Amniotic epithelial cell (primary cell): ENCODE measurements at places on chromosomes 7 and 10.

GRCh38 chr7:103702454-103702853 lies 256.4 kb upstream of the SLC26A5 start:
- DNase-seq = no peak

DNA sequence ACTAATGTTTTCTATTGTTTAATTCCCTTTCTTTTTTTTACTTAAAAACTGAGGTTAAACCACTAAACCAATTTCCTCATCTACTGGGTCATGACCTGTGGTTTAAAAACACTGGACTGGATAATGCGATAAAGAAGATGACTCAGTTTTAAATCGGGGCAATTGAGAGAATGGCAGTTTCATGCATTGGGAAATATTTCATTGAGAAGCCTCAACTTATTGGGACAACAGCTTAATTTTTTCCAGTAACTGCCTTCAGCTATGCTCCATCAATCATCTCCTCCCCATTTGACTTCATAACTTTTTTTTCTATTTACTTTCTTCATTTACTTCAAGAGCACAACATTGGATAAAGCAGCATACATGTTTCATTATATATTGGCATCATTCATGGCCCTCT lies 61.8 kb upstream of the MET start:
- peak; percentile 94 for DNase-seq

DNA sequence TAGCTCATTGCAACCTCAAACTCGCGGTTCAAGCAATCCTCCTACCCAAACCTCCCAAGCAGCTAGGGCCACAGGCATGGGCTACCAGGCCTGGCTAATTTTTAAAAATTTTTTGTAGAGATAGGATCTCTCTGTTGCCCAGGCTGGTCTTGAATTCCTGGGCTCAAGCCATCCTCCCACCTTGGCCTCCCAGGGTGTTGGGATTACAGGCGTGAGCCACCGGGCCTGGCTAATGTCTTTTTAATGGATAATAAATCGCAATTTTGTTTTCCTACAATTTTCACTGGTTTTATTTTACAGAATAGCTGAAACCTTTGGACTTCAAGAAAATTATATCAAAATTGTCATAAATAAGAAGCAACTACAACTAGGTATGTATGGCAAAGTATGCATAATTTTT lies 10.9 kb downstream of the NUB1 start:
- DNase-seq = no peak

DNA sequence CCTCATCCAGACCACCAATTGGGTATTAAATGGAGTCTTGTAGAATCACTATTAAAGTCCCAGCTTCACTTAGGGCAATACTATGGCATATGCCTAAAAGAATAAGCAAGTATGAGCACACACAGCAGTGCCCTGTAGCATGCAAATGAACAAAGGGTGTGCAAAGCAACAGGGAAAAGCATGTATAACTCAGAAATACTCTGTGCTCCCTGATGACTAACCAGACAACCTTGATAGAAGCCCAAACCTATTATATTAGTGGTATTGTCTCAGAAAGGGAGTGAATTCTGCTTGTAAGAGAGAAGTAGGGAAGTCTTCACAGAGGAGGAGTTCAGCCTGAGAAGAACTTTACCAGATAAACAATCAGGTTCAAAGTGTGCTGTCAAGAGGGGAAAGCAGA lies 131.2 kb downstream of the DGKI start:
- DNase-seq = peak; percentile 28

DNA sequence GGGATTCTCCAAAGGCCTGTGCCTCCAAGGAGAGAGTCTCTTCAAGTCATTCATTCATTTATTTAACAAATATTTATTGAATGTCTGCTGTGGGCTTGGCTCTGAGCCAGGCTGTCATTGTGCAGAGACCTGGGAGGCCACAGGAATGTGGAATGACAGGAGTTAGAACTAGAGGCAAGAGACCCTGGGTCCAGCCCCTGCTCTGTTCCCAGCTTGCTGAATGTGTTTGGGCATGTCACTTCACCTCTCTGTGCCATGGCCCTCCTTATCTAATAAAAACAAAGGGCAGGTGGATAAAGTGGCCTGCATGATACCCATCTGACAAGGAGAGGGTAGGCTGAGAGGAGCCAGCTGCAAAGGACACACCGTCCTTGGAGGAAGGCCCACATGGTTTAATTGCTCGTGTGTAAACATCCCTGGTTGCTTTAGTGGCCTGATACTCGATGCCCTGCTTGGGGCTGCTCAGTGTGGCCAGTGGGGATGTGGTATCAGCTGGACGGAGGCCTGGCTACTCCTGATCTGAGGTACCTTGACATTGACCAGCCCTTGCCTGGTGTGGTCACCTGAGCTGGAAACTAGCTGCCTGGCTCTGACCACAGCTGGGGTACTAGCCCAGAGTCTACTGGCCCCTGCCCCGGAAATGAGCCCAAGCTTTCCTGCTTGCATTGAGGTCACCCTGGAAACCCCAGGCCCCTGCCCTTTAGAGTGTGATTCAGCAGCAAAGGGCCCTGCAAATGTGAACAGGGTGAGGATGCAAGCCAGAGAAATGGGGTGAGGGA lies 116.2 kb downstream of the CDH23 start:
- DNase-seq = no peak

DNA sequence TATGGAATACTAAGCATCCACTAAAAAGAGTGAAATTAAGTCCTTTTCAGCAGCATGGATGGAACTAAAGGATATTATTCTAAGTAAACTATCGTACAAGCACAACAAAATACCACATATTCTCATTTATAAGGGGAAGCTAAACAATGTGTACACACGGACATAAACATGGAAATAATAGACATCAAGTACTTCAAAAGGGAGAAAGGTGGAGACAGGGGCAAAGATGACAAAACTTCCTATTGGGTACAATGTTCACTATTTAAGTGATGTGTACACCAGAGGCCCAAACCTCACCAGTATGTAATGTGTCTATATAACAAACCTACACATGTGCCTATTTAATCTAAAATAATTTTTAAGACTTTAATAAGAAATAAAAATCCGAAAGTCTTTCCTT lies 2.2 kb upstream of the AKR1C4 start:
- no peak for DNase-seq

GRCh38 chr10:22655312-22655981 lies 58.9 kb downstream of the PIP4K2A start:
- peak; percentile 84 for DNase-seq

- no peak for DNase-seq
These were observed 8.5 kb downstream of the RPS24 start for GRCh38 chr10:78042058-78042751.

DNA sequence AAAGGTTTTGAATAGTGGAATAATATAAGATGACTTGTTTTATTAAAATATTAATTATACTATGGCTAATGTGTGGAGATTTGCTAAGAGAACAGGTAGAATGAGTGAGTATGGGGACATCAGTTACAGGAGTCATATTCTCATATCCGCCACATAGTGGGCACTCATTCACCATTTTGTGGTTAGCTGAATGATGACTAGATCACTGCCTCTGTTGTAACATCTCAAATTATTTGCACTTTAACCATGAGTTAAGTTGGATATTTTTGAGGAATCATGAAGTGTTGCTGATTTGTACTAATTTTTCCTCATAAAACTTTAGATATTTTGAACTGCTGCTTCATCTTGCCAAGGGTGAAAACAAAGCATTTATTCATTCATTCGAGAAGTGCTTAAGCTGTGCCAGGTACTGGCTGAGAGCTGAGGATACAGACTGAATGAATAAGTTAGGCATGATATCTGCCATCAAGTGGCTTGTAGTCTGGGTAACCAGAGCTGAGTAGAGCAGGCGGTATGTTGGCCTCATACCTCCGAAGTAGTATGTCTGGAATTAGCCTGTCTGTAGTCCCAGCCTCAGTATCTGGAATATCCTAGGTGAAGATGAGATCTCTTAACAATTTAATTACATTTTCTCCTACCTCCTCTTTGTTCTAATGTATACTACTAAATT lies 100.5 kb downstream of the ZEB1 start:
- DNase-seq = peak; percentile 75

GRCh38 chr7:158957510-158957906 lies 101.2 kb downstream of the DYNC2I1 start:
- DNase-seq = no peak

DNA sequence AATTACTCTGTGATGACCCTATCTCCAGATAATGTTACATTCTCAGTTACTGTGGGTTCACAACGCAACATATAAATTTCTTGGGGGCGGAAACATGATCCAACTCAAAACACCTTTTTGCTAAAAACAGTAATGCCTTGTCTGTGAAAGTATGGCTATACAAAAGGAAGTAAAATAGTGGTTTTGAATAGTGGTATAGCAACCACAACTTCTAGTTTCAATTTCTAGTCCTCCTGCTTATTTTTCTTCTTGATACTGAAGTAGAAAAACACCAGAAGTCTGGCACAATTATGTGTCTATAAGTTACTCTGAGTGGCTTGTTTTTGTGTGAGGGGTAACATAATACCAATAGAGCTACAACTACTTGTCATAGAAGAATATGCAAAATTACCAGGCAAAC lies 21.5 kb upstream of the ZNF800 start:
- DNase-seq = no peak

DNA sequence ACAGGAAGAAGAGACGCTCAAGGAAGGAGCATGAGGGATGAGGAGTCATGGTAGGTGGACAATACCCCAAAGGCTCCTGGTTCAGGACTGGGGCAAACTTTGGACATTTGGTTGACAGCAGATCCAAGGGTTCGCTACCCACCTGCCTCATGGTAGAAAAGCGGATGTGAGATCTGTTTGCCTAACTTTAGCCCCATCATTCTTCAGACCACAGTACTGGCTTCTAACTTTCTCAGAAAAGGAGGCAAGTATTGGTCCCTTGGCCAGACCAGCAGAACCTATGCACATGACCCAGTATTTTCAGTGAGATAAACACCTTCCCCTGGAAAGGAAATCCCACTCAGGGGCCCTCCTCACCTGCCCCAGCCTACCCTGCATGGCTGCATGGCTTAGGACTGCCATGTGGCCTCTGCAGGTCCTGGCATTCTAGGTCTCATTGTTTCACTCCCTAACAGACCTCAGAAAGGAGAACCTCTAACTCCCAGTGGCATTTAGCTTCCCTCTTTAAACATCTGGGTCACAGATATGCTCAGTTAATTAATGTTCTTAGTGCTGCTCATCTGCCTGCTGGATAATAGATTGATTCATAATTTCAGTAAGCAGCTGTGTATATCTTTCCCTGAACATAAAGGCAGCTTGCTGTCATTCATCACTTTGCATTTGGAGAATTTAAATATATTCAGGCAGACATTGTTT lies 574.1 kb downstream of the GALNT17 start:
- no peak for DNase-seq

DNA sequence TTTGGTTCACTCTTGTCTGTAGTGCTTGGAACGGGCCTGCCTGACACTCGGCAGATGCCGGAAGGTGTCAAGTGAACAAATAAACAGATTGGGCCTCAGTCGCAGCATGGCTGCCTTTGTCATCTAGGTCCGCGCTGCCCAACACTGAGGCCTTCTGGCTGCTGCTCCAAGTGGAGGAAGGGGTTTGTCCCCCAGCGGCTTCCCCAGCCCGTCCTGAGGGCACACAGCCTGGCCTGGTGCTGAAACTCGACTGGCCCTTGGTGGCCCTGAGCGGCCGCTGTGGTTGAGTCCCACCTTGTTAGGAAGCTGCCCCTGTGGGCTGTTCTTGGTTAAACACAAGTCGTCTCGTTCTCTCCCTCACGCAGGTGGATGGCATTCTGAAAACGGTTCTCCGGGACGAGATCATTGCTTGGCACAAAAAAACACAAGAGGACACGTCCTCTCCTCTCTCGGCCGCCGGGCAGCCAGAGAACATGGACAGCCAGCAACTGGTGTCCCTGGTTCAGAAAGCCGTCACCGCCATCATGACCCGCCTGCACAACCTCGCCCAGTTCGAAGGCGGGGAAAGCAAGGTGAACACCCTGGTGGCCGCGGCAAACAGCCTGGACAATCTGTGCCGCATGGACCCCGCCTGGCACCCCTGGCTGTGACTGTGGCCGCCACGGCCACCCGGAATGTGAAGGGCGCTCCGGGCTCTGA lies 132.1 kb downstream of the SMURF1 start:
- no peak for DNase-seq

GRCh38 chr7:1580422-1581030 lies 10.7 kb upstream of the PSMG3 start:
- no peak for DNase-seq

DNA sequence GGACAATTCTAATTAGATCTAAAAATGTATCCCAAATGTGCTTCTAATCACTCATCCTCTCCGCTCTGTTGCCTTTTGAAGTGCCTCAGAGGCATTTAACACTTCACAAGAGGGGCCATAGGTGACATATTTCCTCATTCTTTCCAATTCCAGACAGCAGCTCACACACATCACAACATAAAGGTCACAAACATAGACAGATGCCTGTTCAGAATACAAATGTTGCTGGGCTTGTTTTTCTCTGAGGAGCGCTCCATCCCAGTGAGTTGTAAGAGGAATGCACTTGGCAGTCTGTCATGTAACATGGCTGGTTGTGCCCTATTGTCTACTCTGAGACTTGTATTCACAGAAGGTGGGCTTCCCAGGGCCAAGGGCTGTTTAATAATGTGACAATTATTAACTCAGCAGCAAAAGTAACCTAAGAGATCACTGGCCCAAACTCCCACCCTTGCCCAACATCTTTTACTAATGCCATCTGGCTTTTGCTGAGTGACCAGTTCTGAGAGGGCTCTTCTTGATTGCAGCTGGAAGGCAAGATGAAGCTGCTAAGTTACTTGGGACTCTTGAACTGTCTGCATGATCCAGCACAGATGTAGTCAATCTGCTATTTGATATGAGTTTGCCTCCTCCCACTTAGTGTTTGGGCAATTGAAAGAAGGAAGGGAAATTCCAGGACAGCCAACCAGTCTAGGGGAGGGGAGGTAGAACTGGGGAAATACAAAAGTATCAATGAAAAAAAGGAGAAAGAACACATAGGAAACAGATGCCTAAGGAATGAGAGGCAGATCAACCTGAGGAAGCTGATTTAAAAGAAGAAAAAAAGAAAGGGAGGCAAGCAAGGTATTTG lies 13.6 kb downstream of the PON2 start:
- peak; percentile 67 for DNase-seq

DNA sequence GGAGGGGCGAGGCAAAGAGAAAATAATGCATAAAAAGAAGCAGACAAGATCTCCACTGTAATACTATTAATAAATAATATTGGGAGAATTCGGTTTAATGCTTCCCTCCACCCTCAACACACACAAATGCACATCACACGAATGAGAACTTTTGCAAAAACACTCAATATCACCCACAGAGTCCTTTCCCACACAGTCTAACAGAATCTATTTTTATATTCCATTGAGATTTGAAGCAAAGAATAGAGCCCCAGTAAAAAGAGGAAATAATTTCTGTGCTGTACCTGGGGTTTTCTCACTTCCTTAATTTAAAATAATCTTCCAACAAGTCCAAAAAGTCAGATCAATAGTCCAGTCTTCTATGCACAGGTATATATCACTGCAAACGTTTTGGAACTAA lies 17.0 kb downstream of the PIK3AP1 start:
- no peak for DNase-seq

DNA sequence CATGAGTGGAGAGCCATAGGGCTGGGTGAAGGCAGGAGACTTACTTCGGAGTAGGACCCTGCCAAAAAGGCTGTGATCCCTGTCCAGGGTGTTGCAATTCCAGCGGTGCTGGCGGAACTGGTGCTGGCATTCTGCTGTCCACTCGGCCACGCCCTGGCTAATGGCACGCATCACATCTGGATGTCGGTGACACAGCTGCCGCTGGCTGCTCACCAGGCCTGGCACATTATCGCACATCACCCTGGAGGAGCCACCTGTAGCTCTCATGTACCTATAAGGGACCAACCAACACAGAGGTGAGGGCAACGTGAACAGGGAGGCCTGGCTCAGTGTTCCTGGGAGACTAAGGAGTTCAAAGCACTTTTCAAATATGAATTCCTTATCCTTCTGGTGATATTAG lies 2.3 kb downstream of the WNT2 start:
- DNase-seq = no peak
